CD8-positive, alpha-beta T cell (primary cell): ENCODE measurements at places on chromosomes 11 and 22.

GRCh38 chr11:57620467-57620866 lies 23.0 kb downstream of the SERPING1 start:
- no peak for DNase-seq

- no peak for DNase-seq
These were observed 350.2 kb downstream of the BUD13 start for GRCh38 chr11:116422556-116422955.

DNA sequence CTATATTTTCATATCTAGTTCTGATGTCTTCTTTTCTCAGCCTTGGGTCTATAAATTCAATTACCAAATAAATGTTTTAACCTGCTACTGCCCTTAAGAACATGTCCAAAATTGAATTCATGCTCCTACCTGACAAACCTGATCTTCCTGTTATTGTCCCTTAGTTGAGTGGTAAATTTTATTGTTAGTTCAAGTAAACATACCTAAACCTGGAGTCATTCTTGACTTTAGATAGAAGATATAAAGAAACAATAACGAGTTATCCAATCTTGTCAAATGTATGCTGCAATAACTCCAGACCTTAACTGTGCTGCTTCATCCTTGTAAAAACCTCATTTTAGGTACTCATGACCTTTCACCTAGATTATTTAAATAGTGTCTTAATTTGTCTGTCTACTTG lies 34.6 kb upstream of the SC5D start:
- DNase-seq = no peak

GRCh38 chr22:50584106-50585096 lies 1.8 kb upstream of the CHKB start:
- no peak for DNase-seq

- DNase-seq = peak; percentile 91
These were observed at the start of gene SUN2 for GRCh38 chr22:38755911-38756532. TSS of gene SUN2 (minus strand) at chr22:38755998. CDS start at chr22:38752628, 3,370 bp downstream.
